Kidney epithelial cell (primary cell): ENCODE measurements at places on chromosomes 1 and 21.

DNA sequence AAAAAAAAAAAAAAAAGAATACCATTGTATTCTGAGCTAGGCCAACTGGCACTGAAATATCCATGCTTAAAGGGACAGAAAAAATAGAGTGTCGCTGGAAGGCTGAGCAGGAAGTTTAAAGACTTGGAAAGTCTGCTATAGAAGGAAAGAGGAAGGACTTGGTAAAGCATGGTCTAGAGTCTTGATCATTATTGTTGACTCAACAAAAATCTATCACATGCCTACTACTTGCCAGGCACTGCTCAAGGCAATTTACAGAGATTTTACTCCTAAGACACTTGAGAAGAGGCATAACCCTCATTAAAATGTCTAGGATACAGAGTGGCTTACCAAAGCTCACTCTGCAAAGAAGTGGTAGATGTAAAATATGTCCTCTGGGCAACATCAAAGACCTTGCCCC is 324.0 kb upstream of the DAB1 start:
- no peak for DNase-seq

DNA sequence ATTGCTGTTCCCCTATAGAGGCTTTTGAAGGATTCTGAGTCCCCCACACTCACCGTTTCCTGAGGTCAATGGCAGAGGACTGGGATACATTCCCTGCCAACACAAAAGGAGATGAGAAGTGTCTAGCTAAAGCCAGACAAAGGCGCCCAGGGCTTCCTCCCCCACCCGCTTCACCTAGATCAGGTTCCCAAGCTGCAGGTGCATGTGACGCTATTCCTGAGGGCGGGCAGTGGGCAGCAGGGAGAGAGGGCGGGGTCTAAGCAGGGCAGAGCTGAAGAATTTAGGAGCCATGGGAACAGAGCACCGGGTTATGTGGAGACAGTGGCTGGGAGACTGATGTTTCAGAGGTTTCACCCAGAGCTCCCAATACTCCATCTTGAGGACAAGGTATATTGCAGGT is 6.0 kb upstream of the ARHGEF2 start:
- no peak for DNase-seq

GRCh38 chr1:243286409-243287122 is 30.7 kb downstream of the SDCCAG8 start:
- DNase-seq = no peak

- DNase-seq = no peak
Observed at GRCh38 chr1:1441002-1441888, 5.8 kb downstream of the VWA1 start.

DNA sequence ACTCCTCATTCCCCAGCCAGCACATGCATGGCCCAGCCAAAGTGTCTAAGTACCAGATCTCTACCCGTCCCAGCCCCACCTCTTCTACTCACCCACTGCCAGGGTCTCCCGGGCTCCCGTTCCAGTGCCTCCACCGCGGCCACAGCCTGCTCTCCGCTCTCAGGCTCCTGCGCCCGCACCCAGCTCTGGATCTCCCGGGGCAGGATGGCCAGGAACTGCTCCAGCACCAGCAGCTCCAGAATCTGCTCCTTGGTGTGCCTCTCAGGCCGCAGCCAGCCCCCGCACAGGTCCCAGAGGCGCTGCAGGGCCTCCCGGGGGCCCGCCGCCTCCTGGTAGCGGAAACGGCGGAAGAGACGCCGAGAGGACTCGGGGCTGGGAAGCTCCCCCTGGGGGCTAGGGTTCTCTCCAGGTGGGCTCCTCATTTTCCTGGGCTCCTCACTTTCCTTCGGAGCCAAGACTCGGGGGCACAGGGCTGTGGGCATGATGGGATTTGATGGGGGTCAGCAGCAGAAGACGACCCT is 2.5 kb downstream of the ZNF496 start:
- no peak for DNase-seq
